ENCODE measurements at places on chromosomes 7 and 10.

DNA sequence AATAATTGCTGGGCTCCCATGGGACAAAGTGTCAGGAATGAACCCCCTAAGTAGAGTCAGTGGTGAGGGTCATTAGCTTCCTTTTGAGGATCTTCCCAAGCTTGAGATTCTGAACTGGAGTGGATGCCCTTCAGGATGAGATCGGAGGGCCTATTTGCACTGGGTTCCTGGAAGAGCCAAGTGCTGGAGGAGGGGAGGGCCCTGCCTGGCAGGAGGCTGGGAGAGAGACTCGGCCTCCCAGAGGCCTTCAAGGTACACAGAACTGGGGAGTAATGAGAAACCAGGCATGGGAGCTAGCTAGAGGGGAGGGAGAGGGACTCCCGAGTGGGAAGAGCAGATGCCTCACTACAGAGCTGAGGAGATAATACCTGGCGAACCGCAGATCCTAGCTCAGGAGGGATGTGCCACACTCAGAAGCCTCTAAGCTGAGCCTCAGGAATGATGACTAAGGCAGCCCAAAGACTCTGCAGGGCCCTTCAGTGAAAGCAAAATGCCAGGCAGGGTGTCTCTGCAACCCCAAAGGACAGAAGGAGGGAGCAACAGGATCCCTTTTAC is 9.4 kb downstream of the PDAP1 start:
- DNase-seq, result no peak

DNA sequence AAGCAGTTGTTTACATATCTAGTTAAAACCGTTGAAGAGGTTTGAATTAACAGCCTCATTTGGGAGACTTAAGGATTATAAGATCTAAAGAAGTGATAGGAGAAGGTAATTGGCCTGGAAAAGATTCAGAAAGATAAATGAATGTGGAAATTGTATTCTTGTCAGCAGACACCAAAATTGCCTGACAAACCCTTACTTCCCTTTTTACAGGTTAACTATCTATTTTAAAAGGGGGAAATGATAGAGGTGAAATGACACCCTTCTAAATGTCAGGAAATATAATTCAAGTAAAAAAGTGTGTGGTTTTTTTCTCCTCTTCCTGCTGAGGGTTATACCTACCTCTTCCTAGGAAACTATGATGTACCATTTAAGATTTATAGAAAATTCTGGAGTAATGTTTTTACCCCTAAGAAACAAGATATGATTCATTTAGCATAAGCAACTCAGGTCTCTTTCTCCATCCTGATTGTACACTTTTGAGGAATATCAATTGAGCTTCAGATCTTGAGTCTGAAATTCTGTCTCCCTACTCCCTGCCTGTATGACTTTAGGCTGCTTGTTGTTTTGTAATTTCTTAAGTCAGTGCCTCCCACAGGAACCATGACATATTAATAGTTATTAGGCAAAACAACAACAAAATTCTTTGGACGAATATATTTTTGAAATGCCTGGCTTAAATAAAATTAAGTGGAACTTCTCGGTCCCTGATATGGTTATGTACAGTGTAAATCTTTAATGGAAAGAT is 250.4 kb downstream of the RNLS start:
- DNase-seq, result no peak

- no peak for DNase-seq
Measured at GRCh38 chr7:155298288-155298833, 683 bp downstream of the INSIG1 start.

- DNase-seq, result no peak
Measured at GRCh38 chr10:81730891-81731290, 144.1 kb upstream of the NRG3 start.

- no peak for DNase-seq
Measured at GRCh38 chr10:126576336-126576735, 94.2 kb downstream of the C10orf90 start.

GRCh38 chr7:42456756-42457276 is 219.8 kb upstream of the GLI3 start:
- no peak for DNase-seq

DNA sequence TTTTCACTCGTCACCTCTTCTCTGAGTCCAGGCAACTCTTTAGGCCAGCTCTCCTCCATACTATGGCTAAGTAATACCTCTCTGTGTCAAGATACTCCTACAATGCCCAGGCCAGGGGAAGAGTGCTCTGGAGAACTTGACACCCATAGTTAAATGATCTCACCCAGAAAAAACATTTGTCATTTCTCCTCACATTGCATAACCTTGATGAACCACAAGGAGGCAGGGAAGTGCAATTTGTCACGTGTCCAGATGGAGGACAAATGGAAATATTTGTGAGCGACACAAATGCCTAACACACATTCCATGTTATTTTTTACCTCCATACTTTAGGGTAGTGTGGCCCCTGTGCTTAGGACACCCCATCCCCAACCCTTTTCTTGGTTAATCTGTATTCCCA is 78.3 kb downstream of the HTR7 start:
- no peak for DNase-seq

GRCh38 chr7:20350518-20350951 is 19.8 kb downstream of the ITGB8 start:
- DNase-seq, result no peak

GRCh38 chr10:73407495-73407894 is 6.4 kb downstream of the ANXA7 start:
- no peak for DNase-seq

GRCh38 chr7:2445047-2445446 is 31.2 kb downstream of the GRIFIN start:
- DNase-seq, result no peak

- DNase-seq, result no peak
Measured at GRCh38 chr10:43160046-43160920, 22.0 kb downstream of the CSGALNACT2 start.

GRCh38 chr10:103668351-103669242 is 175.1 kb downstream of the NEURL1 start:
- no peak for DNase-seq

- DNase-seq, result no peak
Measured at GRCh38 chr7:137020351-137020750, 151.9 kb downstream of the CHRM2 start.

DNA sequence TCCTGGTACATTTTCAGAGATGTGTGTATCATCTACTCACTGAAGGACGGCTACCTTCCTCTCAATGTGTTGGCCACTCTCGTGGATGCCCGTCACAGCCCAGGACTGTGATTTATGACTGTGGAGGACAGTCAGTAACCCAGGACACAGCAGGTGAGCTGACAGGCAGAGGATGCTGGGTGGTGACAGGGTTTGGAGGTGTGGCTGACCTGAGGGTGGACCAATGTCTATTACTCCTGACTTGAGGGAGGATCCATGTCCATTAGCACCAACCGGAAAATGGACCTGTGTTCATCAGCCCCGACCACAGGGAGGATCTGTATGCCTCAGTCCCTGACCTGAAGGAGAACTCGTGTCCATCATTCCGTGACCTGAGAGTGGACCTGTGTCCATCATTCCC is 96.1 kb downstream of the ADCY1 start:
- no peak for DNase-seq

GRCh38 chr7:142595816-142596516 is 153.3 kb upstream of the PRSS1 start:
- DNase-seq, result no peak

- DNase-seq, result no peak
Measured at GRCh38 chr7:73521636-73522104, 423 bp downstream of the BAZ1B start.

DNA sequence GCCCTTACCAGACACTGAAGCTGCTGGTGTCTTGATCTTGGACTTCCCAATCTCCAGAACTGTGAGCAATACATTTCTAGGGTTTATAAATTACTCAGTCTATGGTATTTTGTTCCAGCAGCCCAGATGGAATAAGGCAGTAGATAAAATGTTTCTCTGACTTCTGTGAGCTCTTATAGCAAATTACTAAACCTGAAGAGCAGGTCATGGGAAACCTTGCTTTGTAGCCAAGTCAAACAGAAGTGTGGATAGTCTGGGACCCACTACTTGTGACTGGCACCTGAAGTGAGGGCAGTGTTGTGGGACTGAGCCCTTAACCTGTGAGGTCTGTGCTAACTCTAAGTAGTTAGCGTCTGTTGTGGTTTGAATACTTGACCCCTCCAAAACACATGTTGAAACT is 4.6 kb upstream of the TBRG4 start:
- DNase-seq, result no peak

DNA sequence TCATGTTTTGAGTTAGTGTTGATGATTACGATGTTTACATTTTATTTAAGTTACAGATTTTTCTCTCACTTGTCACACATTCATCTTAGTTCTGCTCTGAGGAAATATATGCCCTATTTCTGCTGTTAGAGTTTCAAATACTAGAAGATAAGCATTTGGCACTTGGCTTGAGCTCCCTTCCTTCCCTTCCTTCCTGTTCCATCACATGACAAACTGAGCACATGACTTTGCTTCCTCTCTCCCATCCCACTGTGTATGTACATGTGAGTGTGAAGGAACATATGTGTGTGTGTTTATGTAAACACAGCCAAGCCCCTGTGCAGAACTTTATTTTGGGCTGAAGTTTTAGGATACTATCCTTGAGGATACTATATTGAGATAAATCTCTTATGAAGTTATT is 795.9 kb upstream of the IGFBP3 start:
- no peak for DNase-seq

DNA sequence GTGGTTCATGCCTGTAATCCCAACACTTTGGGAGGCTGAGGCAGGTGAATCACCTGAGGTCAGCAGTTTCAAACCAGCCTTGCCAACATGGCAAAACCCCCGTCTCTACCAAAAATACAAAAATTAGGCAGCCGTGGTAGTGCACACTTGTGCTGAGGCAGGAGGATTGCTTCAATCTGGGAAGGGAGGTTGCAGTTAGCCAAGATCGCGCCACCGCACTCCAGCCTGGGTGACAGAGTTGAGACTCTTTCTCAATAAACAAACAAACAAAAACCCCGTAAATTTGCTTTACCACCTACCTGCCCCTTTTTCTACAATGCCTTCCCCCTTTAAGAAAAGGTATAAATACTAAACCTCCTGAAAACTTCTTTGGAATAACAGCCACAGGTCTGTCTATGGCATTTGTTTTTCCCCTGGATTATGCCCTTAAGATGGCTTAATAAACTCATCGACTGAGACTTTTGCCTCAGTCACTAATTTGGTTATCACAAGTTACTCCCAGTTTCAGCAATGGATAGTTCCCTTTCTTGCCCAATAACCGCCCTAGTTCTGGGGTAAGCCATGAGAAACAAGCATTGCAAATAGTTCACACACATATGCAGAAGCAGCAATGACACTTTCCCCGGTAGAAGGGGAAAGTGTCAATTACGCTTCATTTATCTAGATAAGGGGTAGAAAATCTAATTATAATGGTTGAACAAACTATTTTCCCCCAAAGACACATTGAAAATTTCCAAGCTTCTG is 52.8 kb upstream of the SVIL start:
- DNase-seq, result no peak

DNA sequence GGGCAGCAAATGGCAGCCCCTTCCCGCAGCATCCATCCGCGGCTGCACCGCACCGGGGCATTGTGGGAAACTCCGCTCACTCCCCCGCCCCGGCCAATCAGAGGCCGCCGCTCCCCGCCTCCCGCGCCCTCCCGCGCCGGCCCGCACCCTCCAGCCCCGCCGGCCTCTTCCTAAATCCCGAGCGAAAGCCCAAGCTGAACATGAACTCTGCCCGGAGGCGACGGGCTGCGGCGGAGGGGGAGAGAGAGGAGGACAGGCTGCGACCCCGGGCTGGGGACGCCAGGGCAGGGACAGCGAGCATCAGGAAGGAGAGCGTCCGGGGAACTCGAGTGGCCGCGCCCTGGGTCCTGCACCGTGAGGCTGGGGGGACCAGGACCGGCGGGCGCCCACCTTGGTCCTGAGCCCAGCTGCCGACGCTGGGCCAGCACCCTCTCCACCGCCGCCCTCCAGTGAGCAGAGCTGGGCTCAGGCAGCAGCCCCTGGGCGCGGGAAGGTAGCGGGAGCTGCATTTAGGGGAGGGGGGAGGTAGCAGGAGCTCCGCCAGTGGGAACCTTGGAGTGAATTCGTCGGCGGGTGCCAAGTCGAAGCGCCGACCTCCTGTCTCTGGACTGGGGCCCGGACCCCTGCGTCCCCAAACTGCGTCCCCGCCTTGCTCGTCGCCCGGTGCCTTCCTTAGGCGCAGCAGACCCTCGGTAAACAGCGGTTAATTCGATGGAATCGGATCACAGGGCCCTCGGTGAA is at the start of gene DGKI:
Gene DGKI, minus strand, starts transcription at position 148 of the 741 bp plus-strand sequence.
- DNase-seq, result no peak

- no peak for DNase-seq
Measured at GRCh38 chr7:107075863-107076574, 31.5 kb downstream of the PRKAR2B start.

GRCh38 chr10:42939237-42939636 is 137.6 kb upstream of the RET start:
- DNase-seq, result no peak

DNA sequence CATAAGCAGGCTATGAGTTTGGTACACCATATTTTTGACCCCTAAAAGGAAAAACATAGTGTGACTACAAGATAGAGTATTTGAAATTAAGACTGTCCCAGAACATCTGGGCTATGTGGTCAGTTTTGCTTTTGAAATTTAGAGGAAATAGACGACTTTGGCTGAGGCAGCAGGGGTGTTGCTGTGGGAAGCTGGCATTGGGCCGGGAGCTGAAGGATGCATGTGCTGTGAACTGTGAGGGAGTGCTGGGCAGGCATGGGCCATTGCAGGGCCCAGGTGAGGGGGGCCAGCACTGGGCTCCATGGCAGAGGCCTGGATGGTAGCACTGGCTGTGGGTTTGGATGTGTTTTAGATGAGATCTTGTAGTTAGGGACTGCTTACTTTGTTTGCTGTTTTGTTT is 168.3 kb downstream of the BMPER start:
- DNase-seq, result no peak

DNA sequence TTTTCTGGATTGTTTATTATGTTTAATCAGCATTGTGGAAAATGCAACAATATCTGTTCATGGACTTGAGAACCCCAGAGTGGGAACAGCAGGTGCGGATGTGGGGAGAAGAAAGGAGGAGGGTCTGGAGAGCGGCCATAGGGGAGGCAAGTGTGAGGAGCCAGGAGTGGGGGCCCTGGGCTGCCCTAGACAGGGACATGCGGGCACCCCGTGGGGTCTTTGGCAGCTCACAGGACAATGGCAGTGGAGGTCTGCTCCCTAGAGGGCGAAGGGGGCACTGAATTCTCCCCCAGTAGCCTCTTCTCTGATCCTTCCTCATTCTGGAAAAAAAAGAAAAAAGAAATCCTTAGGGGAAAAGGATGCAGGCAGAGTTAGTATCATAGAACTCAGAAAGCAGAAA is 8.9 kb downstream of the TMEM176B start:
- no peak for DNase-seq

DNA sequence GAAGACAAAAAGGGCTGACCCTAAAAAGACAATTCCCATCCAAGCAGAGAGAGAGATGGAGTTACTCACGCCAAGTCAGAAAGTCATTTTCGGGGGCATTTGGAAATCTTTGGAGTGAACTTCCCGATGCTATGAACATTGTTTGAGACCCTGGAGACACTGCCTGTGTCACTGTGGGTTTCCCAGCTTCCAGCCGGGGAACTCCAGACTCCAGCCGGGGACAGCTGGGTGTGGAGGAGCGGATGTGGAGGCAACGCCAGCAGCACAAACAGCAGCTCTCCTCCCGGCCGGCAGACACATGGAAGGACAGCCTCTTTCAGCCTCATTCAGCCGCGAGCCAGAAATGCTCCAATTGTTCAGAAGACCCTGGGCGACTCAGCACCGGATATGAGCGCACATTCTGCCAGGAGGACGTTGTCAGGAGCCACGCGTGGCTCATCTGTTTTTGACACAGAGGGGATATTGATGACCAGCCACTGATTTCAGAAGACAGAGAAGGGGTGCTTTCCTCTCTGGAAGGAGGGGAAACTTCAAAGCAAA is 97.6 kb downstream of the PRPF18 start:
- DNase-seq, result no peak

GRCh38 chr7:94041529-94041928 is 37.4 kb upstream of the BET1 start:
- no peak for DNase-seq

All from SW 1271 (cell line).